Esophagus muscularis mucosa (tissue), 4 donors: ENCODE measurements at places on chromosomes 3 and 15. TPM values are rescaled to one million over a fixed set of nuclear protein-coding genes. Genes with fewer than 3 reads are reported as not detected.

The ADGRG7 gene
- not detected for total RNA-seq

DNA sequence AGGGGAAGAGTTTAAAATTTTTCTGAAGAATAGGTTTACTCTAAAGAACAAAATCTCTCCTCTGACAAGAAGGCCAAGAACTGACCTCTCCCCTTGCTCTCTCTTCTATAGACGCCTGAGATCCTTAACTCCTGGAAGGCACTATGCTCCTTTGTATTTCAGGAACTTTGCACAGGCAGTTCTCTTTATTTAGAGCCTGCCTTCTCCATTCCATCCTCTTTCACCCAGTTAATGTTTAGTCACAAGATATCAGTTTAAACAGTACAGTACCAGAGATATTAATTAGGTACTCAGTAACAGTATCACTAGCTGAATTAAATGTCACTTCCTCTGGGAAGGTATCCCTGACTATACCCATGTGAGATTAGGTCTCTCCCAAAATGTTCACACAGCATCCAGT, 33.5 kb downstream of the HERC1 start:
- DNase-seq, result no peak

DNA sequence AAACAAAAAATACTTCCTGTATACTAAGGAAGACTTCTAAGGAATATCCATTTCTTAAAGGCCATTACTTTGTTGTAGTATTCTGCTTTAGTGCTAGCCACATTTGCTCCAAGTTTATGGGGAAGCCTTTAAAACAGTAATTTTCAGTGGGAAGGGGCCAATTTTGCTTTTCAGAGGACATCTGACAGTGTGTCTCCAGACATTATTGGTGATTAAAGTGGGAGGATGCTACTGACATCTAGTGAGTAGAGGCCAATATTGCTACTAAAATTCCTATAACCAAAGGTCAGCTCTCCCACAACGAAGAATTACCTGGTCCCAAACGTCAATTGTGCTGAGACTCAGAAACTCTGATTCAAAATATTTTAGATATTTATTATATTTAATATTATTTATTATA, 24.8 kb downstream of the SLC28A2 start:
- no peak for DNase-seq

The CFAP100 gene
- total RNA-seq, result not detected
